ENCODE measurements at places on chromosomes 2 and 18.

DNA sequence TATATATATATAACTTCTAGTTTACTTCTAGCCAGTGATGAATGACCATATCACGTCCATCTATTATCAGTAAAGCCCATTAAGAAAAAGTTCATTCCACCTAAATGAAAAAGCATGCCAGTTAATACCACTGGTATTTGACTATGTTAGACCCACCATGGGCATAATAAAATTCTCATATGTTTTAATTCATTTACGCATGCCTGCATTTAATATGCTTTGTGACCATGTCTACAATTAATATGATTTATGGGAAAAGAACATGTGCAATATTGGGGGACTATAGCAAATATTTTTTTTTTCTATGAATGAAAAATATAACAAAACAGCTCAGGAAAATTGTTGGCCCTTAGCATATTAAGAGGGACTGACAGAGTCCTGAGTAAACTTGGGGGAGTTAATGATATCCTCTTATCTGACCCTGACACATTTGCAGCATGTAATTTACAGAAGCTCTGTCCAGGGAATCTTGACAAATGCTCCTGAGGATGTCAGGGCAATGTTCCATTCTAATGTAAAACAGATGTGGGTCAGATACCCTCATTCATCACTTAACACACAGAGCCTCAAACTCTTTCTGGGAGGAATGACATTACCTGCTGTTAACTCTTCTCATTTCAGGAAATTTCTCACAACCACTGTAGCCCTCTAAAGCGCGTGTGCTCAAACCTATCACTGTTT, 90.6 kb downstream of the PAX3 start:
- no peak for ATAC-seq

- no peak for ATAC-seq
Observed at GRCh38 chr18:13271302-13271911, 52.8 kb downstream of the LDLRAD4 start.

- no peak for ATAC-seq
Observed at GRCh38 chr18:23735021-23735464, 45.8 kb downstream of the LAMA3 start.

GRCh38 chr18:10401521-10401920, 52.9 kb upstream of the APCDD1 start:
- ATAC-seq = no peak

- ATAC-seq = no peak
Observed at GRCh38 chr2:43898134-43898837, 59.5 kb downstream of the ABCG8 start.

GRCh38 chr18:48743886-48744285, 205.1 kb downstream of the CTIF start:
- no peak for ATAC-seq

- no peak for ATAC-seq
Observed at GRCh38 chr2:125167152-125167551, 1142.1 kb downstream of the CNTNAP5 start.
